ENCODE measurements at places on chromosomes 7 and 10.
A peak's percentile ranks its signal among the peaks of the same experiment; 100 is the strongest.

GRCh38 chr7:39613577-39613976 is 9.8 kb upstream of the RALA start:
- no peak for DNase-seq

DNA sequence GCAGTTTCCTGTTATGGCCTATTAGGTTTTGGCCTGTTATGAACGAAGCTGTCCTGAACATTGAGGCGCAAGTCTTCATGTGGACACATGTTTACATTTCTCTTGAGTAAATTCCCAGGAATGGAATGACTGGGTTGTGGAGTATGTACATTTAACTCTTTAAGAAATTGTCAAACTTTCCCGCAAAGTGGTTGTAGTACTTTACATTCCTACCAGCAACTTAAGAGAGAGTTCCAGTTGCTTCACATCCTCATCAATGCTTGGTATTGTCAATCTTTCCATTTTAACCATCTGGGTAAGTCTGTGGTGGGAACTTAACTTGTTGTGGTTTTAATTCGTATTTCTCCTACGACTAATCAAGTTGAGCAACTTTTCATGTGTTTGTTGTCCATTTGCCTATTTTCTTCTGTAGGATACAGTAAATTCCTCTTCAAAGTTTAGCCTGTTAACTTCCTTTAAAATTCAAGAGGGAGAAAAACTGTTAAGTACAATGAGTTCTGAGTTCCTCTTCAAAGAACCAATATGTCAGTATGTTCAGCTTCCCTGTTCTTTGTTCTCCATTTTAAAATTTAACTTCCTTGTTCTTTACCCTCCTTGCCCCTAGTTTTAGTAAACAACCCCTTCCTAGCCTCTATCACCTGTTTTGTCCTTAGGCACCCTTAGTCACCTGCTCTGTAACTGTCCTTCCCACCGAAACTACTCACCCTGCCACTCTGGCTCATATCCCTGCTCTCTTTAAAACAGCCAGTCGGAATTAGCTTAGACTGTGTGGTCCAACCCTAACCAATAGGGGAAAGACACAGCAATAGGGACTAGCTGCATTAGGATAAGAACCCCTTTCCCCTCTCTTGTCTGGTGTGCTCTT is 74.0 kb downstream of the FAM241B start:
- no peak for DNase-seq

DNA sequence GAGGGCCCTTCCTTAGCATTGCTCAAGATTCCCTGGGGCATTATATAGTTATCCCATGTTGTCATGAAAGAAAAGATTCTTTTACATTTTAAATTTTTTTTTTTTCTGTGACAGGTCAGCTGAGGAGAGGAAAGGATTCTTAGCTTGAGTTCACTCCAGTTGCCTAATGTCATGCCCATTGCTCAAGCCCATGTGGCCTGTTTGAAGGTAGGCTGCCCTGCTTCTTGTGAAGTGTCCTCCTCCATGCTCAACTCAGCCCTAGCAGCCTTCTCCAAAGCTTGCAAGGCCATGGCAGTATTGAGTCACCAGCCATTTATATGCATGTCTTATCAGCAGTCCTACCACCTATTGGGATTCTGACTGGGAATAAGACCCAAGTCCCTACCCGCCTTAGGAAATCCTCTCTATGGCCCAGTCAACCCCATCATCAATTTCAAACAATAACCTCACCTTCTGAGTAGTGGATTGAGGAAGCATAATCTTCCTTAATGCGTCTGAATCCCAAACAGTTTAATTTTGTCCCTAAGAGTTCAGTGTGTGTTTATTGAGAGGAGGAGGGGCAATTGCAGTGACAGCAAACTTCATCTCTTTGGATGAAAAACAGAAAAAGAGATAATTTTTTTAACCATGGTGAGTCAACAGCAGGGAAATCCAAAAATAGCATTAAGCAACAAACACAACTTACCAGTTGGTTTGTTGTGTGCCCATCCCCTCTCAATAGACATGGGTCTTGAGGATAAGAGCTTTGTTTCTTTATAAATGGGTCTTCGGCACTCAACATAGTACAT is 38.6 kb upstream of the WASL start:
- DNase-seq, result no peak

GRCh38 chr10:76210211-76210610 is 778.8 kb downstream of the LRMDA start:
- DNase-seq, result peak; percentile 19
